ENCODE measurements at places on chromosomes 6 and 20.
A peak's percentile ranks its signal among the peaks of the same experiment; 100 is the strongest.

GRCh38 chr6:6798448-6798860, 209.9 kb downstream of the LY86 start:
- peak; percentile 75 for ATAC-seq

- no peak for ATAC-seq
Measured at GRCh38 chr6:100281471-100281901, 183.2 kb downstream of the SIM1 start.

GRCh38 chr20:55273149-55273548, 732.2 kb downstream of the CBLN4 start:
- ATAC-seq: no peak

- ATAC-seq: no peak
Measured at GRCh38 chr6:15775741-15776140, 112.9 kb upstream of the DTNBP1 start.

GRCh38 chr20:278181-278580, 12.4 kb downstream of the C20orf96 start:
- no peak for ATAC-seq

- ATAC-seq: no peak
Measured at GRCh38 chr6:13953061-13953705, 28.4 kb downstream of the RNF182 start.

DNA sequence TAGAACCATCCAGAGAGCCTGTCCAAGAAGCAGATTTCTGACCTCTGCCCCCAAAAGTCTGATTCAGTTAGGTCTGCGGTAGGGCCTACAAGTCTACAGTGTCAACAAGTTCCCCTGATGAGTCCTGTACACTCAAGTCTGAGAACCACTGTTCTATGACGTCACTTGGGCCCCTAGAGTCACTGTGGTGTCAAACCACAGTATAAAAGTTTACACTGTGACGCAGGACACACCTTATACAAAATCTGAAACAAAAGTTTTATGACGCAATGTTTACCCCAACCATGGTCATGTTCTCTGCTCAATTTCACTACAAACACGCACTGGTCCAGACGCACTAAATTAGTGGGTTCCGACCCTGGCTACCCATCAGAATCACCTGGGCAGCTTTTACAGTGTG, 17.9 kb downstream of the SLA2 start:
- ATAC-seq: peak; percentile 61
